ENCODE measurements at places on chromosomes 16 and 17. TPM values are rescaled to one million over a fixed set of nuclear protein-coding genes. Genes with fewer than 3 reads are reported as not detected.

Gene LITAFD
- total RNA-seq = not detected

Gene HGS
- total RNA-seq = 78.6 TPM

Gene HSD17B2
- 1.9 TPM for total RNA-seq

Gene IRX3
- under 0.01 TPM for total RNA-seq

Measured in epithelial cell of umbilical artery (primary cell).